ENCODE measurements at places on chromosomes 7 and 10. TPM values are rescaled to one million over a fixed set of nuclear protein-coding genes. Genes with fewer than 3 reads are reported as not detected.

The PCLO gene
- 0.64 TPM for total RNA-seq

- H3K4me1 ChIP-seq: no peaks in the 10 kb centered on the region
- no peaks in the 10 kb centered on the region for H3K36me3 ChIP-seq
- DNase-seq: no peak
- no peak overlapping the region for H3K4me3 ChIP-seq
Measured at GRCh38 chr10:132651511-132652029, 114.0 kb downstream of the INPP5A start.

DNA sequence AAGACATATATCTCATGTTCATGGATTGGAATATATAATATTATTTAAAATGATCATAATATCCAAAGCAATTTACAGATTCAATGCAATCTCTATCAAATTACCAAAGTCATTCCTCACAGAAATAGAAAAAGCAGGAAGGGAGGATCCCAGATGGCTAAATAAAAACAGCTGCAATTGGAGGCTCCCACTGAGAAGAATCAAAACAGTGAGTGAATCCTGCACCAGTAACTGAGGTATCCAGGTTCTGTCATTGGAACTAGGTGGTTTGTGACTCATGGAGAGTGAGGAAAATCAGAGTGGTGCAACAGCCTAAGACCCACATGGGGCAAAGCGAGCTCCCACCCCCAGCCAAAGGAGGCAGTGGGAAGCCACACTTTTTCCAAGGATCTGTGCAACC, 128.4 kb downstream of the MTERF1 start:
- no peak overlapping the region for H3K4me3 ChIP-seq
- H3K27ac ChIP-seq: no peak overlapping the region
- H3K27me3 ChIP-seq: no peaks in the 10 kb centered on the region
- no peaks in the 10 kb centered on the region for H3K4me1 ChIP-seq

The PON1 gene
- total RNA-seq: not detected

The HMX3 gene
- total RNA-seq: not detected

The ST8SIA6 gene
- not detected for total RNA-seq

The NANOS1 gene
- total RNA-seq: 0.17 TPM

Data from HFFc6 (cell line).